ENCODE measurements at places on chromosomes 6 and 20.

- peak; percentile 98 for DNase-seq
Measured at GRCh38 chr6:3835055-3835731, 14.0 kb upstream of the FAM50B start.

GRCh38 chr6:159821122-159821521 is 21.0 kb downstream of the PNLDC1 start:
- no peak for DNase-seq

DNA sequence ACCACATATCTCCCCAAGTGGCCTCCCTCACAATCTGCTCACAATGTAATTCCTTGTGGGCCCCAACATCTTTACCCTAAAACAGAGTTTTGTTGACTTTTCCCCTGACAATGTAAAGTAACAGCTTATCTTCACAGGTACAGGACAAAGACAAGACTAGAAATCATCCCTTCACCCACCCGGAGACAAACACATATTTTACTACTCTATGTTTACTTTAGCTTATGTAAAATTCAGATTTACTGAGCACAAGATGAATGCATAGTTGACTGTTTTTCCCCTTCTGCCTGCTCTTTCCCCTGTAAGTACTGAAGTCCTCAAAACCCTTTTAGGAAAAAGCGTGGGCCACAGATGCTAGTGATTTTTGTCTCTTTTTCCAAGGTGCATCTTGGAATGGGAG is 61.0 kb downstream of the RPP21 start:
- no peak for DNase-seq

DNA sequence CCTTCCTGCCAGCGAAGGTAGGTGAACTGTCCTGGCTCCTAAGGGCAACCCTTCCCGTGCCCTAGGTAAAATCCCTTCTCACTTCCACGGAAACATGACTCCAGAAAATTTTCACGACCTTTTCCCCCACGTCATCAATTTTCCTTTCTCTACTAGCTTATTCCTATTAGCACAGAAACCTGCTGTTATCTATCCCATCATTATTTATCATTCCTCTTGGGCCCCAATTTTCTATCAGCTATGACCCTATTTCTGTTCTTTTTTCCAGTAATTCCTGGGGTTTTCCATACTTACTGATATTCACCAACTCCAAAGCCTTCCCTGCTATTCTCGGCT is 23.8 kb upstream of the GCM1 start:
- no peak for DNase-seq

DNA sequence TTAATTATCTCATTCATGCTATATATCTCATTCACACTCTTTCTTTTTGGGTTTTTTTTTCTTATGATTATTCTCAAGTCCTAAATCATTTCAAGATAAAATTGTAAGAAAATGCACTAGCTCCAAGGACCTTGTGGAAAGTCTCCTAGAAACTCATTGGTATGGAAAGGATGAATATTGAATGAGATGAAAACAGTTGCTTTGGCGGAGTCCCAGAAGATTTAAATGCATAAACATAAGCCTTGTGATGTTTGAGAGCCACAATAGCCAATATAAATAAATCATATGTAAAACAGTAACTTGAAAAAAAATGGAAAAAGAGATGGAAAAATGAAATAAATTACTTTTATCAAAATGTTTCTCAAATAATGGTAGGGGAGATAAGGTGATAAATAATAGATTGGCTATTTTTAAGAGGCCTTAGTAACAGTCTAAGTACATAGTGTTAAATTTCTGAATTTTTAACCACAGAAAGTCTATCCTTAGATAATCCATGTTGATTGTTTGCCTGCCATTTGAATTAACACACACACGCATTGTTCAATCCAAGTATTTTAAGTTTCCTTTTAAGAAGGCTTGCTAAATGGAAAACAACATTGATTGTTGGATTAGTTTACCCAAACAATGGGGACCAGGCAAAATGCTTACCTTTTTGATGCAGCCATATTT is 81.1 kb upstream of the CD2AP start:
- DNase-seq = no peak

- no peak for DNase-seq
Measured at GRCh38 chr20:49854190-49854875, 41.7 kb downstream of the SLC9A8 start.

DNA sequence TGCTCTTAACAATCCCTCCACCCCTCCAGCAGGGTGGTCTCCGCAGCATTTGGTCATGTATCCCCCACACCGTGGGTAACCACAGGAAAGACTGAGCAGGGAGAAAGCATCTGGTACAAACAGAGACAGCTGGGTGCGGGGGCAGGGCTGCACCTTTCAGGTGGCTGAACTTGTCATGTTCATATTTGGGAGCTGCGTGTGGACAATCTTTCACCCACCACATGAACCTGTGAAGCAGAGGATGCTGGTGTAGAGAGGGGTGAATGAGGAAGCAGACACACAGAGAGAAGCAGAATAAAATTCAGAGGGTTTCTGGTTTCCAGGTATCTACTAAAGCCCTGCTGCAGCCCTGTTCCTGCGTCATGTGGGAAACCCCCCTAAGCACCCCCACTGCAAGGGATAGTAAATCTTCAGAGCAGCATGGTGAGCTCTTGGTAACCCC is 8.9 kb downstream of the GFOD1 start:
- no peak for DNase-seq

- DNase-seq = no peak
Measured at GRCh38 chr20:58235010-58235409, 6.6 kb upstream of the ANKRD60 start.

DNA sequence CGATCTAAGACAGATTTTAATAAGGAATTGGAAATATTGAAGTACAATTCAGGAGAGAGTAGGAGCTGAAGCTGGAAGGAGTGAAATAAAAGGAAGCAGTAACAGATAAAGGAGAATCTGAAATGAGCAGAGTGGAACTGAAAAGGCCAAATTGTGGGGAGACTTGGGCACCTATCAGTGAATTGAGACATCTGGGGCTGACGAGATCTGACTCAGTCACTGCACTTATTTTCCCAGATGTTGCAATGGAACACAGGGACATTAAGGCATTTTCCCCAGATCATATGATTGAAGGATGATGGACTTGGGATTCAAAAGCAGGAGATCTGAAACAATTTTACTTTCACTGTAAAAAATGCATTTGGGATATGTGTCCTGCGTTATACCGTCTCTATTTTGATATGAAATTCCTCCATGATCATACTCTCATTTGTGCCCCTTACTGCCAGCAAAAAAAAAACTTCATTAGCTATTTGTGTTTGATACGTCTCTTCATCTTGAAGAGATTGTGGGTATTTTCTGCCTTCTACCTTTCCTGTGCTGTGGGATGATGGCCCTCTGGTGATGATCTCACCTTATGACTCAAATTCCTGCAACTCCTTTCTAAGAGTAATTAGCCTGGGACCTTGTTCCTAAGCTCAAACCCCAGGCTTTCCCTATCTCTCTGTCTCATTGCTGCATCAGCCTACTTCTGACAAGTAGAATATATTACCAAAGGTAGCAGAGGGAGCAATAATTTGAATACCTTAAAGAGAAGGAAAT is 278.5 kb upstream of the MAN1A1 start:
- peak; percentile 35 for DNase-seq

DNA sequence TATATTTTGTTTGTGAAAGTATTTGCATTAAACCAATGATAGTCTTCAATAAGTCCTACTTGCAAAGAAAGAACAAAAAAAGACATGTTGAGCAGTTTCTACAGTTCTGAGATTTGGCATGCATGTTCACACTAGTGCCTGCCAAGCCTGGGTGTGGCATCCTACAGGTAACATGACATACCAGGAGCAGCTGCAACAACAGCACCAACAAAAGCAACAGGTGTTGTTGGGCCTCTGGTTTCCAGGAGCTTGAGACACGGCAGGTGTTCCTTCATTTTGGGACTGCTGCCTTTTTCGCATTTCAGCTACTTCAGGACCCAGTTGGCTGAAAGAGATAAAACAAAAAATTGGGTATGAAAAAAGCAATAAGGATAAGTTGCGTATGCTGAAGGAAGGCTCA is 41.2 kb upstream of the MTRF1L start:
- DNase-seq = no peak

GRCh38 chr6:106974999-106975737 is 639 bp upstream of the CD24 start:
- peak; percentile 47 for DNase-seq

DNA sequence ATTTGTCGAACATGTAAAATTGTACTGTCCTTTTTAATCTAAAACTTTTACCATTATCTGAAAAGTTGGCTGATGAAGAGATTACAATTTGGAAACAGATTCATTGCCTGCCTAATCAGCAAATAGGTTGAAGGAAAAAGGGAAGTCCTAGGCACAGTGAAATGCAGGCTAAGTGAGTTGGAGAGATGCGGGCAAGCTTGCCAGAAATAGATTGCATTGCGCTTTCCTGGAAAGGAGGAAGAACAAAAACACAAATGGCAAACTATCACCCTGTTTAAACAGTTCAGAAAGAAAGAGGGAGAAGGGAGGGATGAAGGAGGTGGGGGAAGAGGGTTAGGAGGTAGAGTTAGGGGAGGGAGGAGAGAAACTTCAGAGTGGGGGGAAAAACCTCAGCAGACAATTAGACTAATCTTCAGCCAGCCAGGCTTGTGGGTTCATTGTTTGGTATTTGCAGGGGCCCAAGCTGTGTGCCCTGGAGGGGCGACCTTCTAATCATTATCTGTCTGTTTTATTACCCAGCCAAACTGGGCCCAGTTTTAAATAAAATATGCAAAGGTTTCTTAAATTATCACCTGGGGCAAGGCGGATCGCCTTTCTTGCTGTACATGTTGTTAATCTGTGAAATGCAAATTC is 465.2 kb downstream of the TFAP2B start:
- DNase-seq = no peak

GRCh38 chr6:158067436-158068015 is 85.9 kb downstream of the SYNJ2 start:
- no peak for DNase-seq

DNA sequence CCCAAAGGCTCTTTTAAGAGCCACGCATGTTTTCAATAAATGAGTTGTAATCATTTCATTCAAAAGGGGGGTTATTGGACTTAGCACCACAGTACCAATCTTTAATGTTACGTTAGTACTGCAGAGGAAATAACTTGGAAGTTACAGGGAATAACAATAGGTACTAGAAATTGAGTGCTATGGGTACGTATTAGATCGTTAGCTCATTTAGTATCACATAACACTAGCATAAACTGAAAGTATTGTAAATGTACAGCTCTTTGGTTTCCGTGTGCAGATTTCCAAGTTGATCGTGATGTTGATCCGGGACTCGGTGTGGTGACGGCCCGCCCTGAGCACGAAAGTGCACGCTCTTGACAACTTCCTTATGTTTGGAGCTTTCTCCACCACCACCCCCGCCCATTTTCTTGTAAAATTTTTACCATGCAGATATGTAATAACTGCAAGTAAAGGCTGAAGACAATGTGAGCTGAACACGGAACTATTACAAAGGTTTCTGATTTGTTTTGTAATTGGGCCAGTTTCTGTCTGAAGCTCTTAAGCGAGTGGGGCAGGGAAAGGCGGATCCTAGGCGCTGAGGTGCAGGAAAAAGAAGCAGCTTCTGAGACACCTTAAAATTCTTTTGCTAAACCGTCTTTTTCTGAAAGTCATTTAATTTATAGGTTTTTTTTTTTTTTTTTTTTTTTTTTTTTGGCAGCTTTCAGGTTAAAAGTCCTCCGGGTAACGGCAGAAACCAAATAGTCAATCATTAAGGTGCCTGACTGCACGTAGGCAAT is 71.5 kb downstream of the HFE start:
- DNase-seq = peak; percentile 79

DNA sequence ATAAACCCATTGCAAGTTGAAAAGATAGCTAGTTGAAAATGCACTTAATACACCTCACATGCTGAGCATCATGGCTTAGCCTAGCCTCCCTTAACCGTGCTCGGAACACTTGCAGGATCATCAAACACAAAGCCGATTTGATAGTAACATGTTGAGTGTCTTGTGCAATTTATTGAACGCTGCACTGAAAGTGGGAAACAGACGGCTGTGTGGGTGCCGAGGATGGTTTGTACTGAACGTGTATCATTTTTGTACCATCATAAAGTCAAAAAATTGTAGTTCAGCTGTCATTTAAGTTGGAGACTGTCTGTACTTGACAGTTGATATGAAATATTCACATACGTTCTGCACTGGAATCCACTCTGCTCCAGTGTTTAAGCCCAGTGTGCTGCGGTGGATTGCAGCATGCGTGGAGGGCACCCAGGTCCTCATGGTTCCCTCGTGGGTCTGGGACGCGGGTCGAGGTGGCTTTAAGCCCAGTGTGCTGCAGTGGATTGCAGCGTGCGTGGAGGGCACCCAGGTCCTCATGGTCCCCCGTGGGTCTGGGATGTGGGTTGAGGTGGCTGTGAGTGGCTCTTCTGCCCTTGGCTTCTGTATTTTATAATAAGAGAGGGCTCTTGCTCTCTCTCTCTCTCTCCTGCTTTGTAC is 77.0 kb downstream of the CDH4 start:
- DNase-seq = no peak

DNA sequence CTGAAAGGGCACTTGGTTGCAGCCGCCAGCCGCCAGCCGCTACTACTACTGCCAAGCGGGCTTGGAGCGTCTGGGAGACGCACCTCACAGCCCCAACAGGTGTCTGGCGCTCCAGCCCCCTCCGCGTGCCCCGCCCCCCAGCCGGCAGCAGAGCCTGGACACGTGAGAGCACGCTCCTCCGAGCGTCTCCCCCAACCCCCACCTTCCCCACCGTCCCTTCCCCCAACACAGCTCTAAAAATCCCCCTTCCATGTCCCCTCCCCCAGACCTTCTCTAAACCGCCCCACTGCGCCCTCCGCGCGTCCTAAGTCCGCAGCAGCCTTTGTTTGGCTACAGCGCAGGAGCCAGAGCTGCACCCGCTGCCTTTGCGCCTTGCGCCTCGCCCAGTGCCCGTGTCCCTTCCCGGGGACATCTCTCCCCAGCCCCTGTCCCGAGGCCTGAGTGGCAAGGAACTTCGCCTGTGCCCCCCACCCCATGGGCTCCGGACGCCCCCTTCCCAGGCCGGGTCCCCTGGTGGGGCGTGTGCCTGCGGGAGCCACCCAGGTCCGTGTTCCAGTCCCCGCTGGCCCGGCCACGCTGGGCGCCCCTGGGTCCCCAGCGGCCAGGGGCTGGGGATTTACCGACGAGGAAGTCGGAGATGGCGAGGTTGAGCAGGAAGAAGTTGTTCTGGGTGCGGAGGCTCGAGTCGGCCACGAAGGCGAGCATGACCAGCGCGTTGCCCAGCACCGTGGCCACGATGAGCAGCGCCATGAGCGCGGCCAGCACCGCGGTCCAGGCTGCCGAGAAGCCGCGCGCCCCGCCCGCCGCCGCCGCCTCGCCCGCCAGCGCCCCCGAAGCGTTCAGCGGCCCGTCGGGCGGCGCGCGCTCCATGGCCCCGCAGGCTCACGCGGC is 732 bp downstream of the HRH3 start:
- no peak for DNase-seq

DNA sequence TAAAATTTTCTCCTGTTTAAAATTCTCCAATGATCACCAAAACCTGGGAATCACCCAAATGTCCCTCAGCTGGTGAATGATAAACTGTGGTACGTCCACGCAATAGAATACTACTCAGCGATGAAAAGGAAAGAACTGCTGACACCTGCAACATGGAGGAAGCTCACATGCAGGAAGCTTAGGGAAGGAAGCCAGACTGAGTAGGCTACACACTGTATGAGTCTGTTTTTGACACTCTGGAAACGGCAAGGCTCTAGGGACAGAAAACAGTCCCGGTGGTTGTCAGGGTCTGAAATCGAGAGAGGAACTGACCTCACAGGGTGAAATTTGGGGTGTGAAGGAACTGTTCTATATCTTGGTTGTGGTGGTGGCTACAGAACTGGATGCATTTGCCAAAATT is 25.2 kb upstream of the TLDC2 start:
- no peak for DNase-seq

- DNase-seq = no peak
Measured at GRCh38 chr6:11650711-11651110, 113.2 kb downstream of the TMEM170B start.

GRCh38 chr20:44642203-44643153 is 9.0 kb downstream of the ADA start:
- DNase-seq = peak; percentile 86

GRCh38 chr6:28985462-28986164 is 19.5 kb downstream of the ZNF311 start:
- peak; percentile 94 for DNase-seq

Measured in small intestine (tissue), 16 donors.